ENCODE measurements at places on chromosomes 1 and 21.

DNA sequence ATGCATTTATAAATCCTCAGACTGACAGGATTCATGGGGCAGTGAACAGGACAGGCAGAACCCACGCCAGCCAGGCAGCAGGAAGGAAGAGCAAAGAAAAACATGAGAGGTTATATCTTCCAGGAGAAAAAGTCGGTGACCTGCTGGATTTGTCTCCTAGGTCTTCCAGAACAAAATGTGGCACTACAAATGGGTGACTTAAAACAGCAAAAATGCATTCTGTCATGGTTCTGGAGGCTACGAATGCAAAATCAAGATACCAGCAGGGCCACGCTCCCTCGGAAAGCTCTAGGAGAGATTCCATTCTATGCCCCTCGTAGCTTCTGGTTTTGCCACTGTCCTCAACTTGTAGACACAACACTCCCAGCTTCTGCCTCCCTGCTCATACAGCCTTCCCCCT is 63.4 kb downstream of the PSMG1 start:
- no peak for DNase-seq

DNA sequence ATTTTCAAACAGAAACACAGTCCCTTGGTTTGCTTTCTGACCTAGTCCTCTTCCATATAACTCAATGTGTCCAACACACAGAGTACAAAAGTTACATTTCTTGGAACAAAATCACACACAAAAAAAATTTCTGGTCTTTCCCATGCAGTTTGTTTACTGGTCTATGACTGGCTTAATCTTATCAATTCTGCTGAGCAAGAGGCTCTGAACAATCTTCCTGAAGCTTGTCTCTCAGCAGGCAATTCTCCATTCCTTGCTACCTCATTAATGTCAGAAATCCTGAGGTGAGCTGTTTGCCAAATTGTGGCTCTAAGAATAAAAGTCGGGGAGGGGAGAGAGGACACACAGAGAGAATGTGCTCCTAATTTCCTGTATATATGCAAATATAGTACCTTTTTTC is 423.6 kb downstream of the HLX start:
- DNase-seq = peak; percentile 4

GRCh38 chr1:66275083-66275482 is 258.9 kb upstream of the SGIP1 start:
- DNase-seq = no peak

GRCh38 chr1:154729031-154729442 is 121.1 kb upstream of the ADAR start:
- peak; percentile 74 for DNase-seq

DNA sequence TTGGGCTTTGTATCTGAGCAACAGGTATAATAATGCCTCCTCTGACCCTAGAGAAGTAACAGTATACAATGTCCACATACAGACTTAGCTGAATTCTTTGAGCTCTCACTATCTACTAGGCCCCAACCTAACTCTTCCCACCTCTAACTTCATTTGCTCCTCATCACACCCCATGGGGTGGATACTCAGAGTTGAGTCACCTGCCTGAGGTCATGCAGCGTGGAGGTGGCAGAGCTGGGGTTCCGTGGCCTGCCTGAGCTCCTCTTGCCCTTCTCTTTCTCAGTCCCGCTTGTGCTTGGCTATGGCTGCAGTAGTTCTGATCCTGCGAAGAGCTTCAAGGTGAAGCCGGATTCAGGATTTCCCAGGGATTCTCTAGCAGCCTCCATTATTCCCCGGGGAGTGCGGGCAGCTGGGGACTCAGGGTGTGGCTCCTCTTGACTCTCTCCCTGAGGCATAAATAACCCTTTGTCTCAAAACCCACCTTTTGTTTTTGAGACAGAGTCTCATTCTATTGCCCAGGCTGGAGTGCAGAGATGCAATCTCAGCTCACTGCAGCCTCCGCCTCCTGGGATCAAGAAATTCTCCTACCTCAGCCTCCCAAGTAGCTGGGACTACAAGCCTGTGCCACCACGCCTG is 29.9 kb upstream of the ACTL8 start:
- no peak for DNase-seq

DNA sequence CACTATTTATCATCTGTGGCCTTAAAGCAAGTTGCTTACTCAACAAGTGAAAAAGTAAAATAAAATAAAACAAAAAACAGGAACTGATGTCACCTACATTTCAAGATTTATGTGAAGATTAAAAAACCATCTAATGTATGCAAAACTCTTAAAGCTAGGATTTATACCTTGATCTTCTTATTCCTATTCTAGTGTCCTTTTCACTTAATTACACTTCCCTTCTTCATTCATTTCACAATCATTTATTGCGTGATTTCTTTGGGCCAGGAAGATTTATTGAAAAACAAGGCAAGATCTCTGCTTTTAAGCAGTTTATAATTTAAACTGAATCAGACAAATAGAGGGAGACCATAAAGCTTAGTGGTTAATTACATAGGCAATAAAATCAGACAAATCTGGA is 18.6 kb downstream of the PTGER3 start:
- no peak for DNase-seq

DNA sequence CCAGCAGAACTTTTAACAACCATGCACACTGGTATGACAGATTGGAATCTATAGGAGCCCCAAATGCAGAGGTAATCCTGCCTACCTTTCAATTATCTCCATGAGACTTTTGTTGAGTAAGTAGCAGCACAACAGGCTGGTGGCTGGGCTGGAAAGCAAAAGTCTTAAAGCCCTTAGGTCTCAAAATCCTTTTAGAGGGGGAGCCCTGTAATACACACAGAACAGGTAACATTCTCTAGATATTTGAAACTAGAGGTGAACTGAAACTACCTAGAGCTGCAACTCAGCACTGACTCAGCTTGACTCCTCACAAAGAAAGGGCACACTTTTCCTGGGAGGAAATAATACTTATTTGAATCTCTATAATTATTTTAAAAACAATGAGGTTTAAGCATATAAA is 71.5 kb downstream of the CLCA4 start:
- DNase-seq = no peak

DNA sequence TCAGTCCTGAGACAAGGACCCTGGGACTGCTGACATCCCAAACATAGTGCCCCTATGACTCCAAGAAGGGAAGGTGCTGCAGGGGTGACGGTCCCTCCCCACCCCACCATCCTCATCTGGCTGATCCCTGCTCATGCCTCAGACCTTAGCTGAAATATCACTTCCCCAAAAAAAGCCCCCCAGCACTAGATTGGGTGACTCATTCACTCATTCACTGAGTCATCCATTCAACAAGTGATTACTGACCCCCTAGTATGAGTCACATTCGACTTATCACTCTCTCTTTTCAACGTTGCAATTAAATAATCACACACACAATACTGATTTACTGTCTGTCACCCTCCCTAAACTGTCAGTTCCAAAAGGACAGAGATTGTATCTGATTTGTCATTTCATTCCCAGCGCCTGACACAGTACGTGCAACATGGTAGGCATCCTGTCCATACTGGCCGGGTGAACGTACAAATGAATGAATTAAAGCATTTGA is 48.6 kb downstream of the HIVEP3 start:
- peak; percentile 65 for DNase-seq

DNA sequence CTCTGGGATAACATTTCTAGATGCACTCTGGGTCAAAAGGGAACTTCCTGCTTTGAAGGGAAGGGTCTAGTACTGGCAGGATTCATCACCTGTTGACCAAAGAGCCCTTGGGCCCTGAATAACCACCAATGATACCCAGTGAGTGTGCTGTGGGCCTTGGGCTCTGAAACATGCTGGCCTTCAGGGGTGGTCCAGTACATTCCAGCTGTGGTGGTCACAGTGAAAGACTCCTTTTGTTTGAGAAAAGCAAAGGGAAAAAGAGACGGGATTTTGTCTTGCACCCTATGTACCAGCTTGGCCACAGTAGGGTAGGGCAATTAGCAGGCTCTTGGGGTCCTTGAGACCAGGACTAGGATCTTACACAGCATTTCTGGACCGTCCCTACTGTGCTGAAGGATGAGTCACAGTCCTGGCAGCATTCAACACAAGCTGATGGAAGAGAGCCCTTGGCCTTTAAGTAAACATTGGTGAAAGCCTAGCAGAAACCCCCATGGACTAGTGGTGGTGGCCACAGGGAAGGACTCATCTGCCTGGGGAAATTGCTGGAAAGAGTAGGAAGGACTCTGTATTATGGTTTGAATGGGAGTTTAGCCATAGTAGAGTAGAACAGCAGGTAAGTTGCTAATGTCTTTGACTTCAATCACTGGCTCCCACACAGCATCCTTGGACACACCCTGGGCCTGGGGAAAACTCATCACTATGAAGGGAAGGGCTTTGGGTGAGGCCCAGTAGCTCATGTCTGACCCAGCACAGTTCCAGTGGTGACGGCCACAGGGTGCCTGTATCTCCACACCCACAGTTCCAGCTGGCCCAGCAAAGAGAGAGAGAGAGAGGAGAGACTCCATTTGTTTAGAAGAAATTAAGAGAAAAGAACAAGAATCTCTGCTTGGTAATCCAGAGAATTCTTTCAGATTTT is 87.5 kb downstream of the COL24A1 start:
- DNase-seq = peak; percentile 20

DNA sequence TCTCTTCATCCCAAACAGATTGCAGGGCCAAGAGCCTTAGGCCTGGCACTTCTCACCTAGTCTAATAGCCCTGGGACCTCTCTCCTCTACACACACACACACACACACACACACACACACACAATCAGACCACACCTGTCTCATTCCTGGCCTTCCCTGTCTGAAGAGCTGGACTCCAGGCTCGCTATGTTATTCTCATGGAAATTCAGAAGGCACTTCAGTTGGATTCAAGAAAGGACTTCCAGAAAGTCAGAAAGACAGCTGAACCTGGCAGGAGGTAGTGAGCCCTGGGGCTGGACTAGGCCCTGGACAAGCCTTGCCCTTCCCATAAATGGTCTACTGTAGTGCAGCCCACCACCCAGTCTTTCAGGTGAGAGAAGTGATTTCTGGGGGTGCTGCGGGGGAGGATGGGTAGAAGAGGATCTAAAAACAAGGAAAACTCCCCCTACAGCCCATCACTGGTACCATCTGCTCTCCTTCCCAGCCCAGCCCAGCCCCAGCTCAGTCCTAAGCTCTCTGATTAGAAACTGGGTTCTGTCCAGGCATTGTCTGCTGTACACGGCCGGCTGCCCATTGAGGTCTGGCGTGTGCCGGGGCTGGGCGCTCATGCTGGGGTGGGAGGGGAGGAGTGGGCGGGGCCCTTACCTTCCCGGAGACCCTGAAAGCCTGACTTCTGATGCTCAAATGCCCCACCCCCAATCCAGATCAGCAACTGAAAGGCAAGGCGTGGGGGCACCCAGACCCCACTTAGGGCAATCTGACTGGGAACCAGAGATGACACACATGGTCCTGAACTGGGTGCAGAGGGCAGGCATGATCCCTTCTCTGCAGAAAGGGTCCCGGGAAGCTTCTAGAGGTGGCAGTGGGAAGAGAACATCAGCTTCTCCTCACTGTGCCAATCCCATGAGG is 2.5 kb downstream of the KIF21B start:
- peak; percentile 52 for DNase-seq

DNA sequence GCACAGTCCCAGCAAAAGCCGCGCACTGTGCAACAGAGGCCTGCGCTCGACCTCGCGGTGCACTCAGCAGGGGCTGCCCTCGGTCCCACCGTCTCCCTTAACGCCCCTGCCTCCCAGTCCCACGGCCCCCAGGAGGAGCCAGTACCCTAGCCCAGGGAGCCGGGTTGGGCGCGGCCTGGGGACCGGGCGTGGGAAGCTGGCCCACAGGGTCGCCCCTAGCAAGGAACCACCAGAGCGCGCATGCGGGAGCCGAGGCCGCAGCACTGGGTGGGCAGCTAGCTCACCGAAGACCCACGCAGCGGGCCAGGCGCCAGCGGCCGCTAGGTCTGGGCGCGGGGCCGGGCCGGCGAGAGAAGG is 21.6 kb upstream of the ZNF678 start:
- peak; percentile 18 for DNase-seq

- no peak for DNase-seq
These were observed 472.3 kb upstream of the BRINP3 start for GRCh38 chr1:190949939-190950338.

DNA sequence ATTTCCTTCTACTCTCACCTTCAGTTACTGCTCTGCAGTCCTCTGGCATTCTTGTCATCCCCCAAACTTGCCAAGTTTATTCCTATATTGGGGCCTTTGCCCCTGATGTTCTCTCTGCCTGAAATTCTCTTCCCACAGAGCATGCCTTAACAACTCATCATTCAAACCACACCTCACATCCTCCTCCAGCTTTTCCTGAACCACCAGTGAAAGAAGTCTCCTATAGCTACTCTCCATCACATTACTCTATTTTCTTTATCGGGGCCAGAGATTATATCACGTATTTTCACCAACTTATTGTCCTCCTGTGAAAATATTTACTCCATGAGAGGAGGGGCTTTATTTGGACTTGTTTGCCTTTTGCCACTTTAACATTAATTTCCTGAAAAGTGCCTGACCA is 32.1 kb downstream of the EXTL2 start:
- peak; percentile 59 for DNase-seq

DNA sequence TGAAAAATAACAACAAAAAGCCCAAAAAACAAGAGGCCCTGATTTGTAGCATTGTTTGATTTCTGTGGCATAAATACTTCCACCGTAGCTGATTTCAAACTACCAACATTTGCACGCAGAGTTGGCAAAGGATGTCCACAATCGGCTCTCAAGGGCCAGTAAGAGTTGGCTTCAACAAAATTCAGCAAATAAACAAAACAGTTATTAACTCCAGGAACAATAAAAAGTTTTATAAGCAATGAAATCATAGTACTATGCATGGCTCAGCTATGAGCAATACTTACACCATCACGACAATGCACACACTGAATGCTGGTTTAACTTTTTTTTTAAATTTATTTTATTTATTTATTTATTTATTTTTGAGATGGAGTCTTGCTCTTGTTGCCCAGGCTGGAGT is 8.7 kb upstream of the COX20 start:
- no peak for DNase-seq

GRCh38 chr21:31604591-31605190 is 54.8 kb upstream of the SOD1 start:
- DNase-seq = peak; percentile 75

DNA sequence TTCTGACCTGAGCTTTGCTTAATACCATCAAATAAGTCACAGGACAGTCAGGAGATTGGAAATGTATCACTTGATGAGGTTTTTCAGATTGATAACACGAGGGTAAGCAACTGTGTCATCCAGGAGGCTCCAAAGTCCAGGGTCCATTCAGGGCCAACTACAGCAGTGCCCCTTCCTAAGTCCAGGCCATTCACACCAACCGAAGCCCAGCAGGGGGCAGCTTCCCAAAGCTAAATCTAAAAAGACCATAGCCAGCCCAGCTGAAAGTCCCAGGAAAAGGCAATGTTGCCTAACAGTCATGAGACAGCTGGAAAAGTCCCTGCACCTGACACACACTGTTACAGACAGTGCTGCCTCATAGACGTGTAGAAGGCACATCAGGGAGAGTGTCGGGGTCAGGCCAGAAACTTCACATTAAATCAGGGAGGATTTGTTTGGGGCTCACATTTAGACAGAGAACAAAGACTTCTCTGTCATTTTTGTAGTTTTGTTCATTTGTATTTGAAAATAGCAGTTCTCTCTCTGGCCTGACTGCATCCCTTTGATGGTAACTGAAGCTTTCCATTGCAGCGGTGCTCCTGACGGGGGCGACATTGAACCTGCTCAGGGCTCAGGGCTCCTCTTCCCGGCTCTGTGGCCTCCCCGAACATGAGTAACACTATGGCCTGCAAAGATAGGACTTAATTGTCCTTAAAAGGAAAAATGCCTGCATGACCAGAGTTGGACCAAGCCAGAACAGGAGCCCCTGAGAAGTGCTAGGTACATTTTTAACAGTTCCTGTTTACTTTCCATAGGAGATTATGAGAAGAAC is 200.4 kb downstream of the NRIP1 start:
- peak; percentile 83 for DNase-seq

- DNase-seq = no peak
These were observed 18.6 kb upstream of the PADI1 start for GRCh38 chr1:17186216-17186909.
